ENCODE measurements at places on chromosomes 3 and 15. TPM values are rescaled to one million over a fixed set of nuclear protein-coding genes. Genes with fewer than 3 reads are reported as not detected.

The ADAMTS7 gene
- total RNA-seq, result 17.4 TPM

The FAM227B gene
- 3.9 TPM for total RNA-seq

The AGBL1 gene
- total RNA-seq, result not detected

DNA sequence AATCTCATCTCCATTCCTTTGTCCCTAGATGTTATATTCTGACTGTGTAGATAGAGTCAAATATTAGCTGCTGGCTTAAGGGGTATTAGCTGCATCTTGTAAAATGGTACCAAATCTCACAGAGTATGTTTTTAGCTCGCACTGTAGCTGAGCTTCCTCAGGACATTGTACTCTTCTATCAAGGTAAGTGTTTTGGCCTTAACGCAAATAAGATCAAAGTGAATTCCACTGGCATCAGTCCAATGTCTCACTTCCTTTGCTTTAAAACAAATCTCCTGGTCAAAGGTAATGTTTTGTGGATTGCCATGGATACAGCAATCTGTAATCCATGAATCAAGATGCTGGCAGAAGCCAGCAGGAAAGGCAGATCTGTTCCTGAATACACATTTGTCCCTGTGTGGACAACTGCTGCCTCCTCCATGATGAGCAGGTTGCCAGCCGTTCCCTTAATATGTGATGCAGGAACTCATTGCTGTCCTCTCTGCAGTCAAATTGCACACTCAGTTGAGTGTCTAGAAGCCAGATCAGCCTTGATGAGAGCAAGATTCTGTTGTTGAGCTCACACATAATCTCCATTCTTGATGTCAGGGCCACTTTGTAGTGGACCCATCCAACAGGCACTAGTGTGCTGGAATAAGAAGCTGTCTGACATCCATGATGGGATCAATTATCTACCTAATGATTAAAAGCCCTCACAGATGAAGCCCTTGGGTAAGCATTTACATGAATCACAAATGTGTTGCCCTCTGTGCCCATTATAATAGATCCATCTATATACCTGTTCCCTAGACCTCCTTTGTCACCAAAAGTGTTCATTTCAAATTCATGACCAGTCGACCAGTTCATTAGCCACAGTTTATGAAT is 96.6 kb upstream of the AGTR1 start:
- no peak for DNase-seq
